ENCODE measurements at places on chromosomes 16 and 17.

DNA sequence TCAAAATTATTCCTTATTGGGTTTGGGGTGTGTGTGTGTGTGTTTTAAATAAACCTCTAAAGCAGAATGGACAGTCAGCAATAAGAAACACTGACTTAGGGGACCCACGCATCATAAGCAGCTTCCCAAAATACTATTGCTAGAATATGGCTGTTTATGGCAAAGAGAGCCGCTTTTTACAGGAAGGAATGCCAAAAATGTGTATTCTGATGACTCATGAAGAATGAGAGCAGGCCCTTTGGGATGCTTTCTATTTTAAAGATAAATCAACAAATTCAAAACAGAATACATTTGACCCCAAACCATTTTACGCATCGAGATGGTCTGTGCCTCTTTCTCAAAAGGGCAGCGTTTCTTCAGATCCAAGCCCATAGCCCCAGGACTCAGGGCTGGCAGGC is 37.5 kb downstream of the ARHGAP17 start:
- DNase-seq = no peak

- DNase-seq = no peak
Observed at GRCh38 chr17:13306310-13306962, 288.6 kb upstream of the ELAC2 start.

DNA sequence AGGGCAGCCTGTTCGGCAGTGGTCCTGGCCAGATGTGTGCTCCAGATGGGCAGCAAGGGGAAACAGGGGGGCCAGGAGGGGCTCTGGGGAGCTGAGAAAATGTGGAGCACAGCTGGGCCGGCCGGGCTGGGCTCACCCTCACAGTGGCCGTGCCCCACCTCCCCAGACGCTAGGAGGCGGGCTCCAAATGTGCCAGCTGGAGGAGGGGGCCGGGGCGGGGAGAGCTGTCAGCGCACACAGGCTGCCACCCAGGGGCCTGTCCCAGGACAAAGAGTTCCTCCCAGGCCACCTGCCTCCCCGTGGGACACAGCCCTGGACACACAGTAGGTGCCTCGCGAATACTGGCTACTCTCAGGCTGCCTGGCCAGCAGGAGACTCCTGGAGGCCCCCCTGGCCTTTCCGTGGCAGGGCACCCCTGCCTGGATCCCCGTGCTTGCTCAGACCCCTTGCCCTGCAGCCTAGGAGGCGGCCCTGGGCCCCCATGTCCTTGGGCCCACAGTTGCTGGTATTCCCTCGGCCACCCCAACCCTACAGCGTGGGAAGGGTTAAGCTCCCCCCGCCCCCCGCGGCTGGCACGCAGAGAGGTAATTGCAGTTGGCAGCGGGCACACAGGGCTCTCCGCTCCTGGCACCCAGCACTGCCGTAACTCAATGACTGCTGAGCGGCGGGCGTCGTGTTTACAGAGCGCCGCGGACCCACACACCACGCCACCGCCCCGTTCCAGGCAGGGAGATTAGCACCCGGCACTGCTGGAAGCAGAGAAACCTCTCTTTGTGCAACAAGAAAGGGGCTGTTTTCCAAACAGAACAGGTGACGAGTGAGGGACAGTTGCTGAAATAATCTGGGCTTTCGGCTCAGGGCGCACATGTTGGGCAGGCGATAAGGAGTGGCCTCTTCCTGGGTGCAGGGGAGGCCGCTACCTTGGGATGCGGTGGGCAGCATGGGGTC is 32.2 kb downstream of the BAHCC1 start:
- peak; percentile 49 for DNase-seq

DNA sequence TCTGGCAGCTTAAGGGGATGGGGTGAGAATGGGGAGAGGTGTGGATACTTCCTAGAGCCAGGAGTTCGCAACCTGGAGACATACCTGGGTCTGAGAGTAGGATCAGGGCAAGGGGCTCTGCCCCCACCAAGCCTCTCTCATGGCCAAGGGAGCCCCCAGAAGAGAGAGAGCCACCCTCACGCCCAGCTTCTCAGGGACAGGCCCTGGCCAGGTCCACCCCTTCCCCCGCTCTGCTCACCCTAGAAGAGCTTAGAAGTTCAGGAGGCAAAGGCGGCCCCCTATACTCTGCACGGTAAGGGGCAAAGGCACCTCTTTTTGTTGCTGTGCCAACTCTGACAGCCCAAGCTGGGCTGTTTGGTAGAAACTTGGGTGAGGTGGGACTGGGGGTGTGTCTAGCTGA is 69.3 kb upstream of the TMEM97 start:
- no peak for DNase-seq

DNA sequence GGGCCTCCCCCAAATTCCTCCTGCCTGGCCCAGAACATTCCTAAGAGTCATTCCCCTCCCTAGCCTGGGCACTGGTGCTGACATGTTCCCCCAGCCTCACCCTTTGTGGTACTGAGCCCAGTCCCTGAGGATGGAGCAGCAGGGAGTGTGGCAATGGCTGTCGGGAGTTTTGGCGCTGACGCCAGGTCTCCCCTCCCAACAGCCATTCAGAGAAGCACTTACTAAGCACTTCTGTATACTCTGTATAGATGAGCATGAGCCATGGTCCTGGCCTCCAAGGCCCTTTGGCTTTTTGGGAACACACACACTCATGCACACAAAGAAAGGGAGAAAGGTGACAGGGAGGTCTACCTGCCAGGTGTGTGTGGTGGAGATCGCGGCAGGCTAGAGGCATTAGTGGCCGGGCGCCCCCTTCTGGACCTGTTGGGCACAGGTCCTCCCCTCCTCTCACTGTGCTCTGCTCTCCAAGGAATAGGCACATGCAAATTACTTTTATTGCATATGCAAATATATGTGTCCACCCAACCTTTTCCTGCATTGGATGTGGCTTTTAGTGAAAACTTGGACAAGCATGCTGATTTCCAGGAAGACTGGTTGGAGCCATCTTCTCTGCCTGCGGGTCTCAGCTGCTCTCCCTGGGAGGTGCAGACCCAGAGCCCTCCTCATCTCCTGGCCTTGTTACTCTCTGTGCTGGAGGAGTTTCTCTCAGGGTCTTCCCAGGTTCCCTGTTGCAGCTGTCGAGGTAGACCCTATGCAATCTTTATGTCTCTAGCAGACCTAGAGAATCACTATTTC is 17.4 kb upstream of the C17orf107 start:
- DNase-seq = peak; percentile 6

- no peak for DNase-seq
Observed at GRCh38 chr16:82031116-82032084, 3.7 kb upstream of the HSD17B2 start.

DNA sequence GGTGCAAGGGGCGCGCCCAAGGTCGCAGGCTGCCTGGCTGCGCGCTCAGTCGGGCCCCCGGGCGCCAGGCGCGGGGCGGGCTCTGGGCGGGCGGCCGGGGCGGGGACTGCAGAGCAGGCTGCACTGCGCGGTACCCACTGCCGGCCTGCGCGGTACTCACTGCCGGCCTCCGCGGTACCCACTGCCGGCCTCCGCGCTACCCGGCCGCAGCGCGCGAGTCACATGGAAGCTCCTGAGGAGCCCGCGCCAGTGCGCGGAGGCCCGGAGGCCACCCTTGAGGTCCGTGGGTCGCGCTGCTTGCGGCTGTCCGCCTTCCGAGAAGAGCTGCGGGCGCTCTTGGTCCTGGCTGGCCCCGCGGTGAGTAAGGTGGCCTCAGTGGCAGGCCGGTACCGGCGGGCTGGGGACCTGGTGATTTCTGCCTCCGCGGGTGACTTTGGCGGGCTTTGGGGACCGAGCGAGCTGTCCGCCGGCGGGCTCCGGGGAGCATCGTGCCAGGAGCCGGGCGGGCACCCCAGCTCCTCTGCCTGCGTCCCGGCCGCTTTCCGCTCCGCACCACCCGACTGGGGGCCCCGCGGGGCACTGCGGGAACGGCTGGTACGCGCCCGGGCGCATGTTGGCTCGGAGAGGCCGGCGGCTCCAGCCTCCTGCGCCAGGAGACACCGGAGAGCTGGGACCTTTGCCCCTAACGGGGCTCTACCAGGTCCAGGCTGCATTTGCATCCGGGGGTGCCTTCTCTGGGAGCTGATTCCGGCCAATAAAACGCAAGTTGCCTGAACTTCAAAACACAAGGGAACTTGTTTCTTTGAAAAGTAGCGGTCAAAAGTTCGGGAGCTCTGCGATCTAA is at the start of gene SLC47A1:
SLC47A1 (plus strand) TSS at position 137 of the 844 bp plus-strand sequence; CDS start at position 223, 86 bp downstream.
- DNase-seq = no peak

DNA sequence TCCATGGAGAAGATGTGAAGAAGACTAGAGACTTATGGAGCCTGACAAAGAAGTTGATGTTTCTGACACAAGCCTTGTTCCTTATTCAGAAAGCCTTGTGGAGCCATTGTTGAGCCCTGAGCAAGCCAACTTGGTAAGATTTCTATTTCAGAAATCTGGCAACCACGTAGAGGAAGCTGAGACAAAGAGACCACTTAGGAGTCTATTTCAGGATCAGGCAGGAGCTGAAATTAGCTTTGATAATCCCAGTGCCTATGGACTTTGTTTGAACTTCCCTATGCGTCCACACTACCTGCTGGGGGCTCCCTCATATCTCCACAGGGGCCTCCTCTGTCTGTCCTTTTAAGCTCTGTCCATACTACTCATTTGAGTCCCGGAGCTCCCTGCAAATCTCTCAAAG is 540.0 kb upstream of the GOT2 start:
- no peak for DNase-seq

- DNase-seq = no peak
Observed at GRCh38 chr17:67850991-67851631, 25.8 kb downstream of the BPTF start.

DNA sequence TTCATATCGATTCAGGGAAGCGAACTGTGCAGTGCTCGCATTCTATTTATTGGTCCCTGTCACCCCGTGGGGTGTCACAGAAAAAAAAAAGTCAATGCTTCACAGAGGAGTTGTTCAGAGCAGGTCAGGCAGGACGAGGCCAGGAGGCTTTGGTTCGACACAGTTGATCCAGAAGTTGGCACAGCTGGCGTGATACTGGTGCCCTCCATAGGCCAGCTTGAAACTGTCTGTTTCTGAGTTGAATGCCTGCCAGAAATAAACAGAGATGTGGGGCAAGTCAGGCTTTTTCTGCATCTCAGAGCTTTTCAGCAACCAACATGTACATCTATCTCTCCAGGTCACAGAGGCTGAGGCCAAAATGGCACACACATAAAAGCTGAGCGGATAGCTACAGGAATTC is 29.1 kb downstream of the DUSP14 start:
- DNase-seq = no peak

- DNase-seq = no peak
Observed at GRCh38 chr16:26118575-26118974, 426.8 kb downstream of the HS3ST4 start.

- DNase-seq = no peak
Observed at GRCh38 chr16:27879601-27880247, 183.8 kb downstream of the GSG1L start.

DNA sequence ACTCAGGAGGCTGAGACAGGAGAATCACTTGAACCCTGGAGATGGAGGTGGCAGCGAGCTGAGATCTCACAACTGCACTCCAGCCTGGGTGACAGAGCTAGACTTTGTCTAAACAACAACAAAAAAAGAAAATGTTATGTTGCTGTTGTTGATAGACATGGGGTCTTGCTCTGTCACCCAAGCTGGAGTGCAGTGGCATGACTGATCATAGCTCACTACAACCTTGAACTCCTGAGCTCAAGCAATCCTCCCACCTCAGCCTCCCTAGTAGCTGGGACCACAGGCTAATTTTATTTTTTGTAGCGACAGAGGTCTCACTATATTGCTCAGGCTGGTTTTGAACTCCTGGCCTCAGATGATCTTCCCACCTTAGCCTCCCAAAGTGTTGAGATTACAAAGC is 20.0 kb downstream of the FBXO47 start:
- no peak for DNase-seq

DNA sequence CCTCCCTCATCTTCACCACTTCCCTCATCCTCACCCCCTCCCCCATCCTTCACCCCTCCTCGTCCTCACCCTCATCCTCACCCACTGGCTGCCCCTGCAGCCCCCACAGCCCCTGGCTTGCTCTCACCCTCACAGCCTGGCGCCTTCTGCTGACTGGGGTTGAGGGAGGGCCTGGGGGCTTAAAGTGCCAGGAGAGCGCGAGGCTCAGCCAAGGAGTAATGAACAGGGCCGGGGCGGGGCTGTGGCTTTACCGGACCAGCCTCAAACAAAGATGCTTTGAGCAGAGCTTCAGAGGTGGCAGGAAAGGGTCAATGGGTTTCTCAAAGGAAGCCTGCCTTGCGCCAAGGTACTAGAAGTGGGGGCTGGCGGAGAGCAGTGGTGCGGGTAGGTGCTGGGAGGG is at the start of gene PRSS33:
PRSS33 (minus strand) TSS at position 155 of the 400 bp plus-strand sequence. CDS start 1,013 bp downstream, outside the sequence.
- DNase-seq = no peak

- peak; percentile 86 for DNase-seq
Observed at GRCh38 chr16:28140788-28141618, 70.8 kb downstream of the XPO6 start.

DNA sequence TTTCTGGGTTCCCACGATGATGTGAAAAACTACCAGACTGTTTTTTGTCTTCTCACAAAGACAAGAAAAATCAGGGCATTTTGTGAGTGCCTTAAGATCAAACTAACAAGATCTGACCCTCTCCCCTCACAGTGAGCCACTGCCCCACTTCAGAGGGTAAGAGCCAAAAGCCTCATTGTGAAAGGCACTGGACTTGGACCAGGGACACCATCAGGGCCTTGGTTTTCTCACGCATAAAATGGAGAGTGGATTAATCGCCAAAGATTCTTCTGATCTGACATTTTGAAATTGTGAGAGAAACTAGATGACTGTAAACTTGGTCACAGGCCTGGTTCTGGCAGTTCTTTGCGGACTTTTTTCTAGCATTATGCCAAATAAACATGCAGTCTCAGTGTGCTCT is 21.0 kb upstream of the ENDOV start:
- DNase-seq = no peak

- DNase-seq = no peak
Observed at GRCh38 chr17:49760932-49761558, 2.9 kb downstream of the FAM117A start.

DNA sequence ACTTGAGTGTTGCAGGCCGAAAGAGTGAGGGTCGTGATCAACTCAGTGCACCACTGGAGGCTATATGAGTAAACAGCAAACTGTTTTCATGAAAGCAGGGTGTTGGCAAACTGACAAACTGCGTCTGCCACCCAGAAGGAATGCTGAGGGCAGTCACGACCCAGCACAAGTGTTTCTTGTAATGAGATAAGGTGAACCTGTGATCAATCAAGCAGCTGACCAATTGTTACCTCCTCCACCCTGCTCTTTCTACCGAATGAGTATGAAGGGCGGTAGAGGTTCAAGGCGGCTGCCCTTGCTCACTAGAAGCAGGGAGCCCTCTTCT is 5.5 kb upstream of the SRL start:
- no peak for DNase-seq

- DNase-seq = peak; percentile 49
Observed at GRCh38 chr17:48497103-48497502, 33.7 kb downstream of the HOXB1 start.

GRCh38 chr16:4628283-4628682 is 3.7 kb downstream of the MGRN1 start:
- DNase-seq = no peak

DNA sequence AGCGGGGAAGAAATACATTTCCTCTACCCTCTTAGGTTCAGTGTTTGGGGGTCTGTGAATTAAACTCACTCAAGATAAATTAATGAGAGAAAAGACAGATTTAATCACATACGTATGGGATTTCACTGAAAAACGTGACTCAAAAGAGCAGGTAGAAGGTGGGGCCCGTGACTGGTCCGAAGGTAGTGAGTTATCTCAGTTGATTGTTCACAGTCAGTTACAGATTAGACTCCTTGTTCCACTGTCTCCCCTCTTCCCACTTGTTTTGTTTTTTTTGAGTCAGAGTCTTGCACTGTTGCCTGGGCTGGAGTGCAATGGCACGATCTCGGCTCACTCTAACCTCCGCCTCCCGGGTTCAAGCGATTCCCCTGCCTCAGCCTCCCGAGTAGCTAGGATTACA is 301.2 kb downstream of the SEC14L1 start:
- DNase-seq = no peak

- DNase-seq = no peak
Observed at GRCh38 chr17:57624386-57624785, 120.7 kb downstream of the CCDC182 start.

- DNase-seq = peak; percentile 8
Observed at GRCh38 chr16:57694725-57695679, at the start of gene DRC7. TSS of gene DRC7 (plus strand) at chr16:57694806. CDS start at chr16:57697950, 3,144 bp downstream.
